Activated CD4-positive, alpha-beta T cell treated with anti-CD3 and anti-CD28 coated beads, Interleukin-2, amount 50 U/mL, for 1 hour (primary cell): ENCODE measurements at places on chromosomes 11 and 22.
A peak's percentile ranks its signal among the peaks of the same experiment; 100 is the strongest.

- no peak for DNase-seq
Measured at GRCh38 chr11:122659676-122660554, 4.4 kb downstream of the UBASH3B start.

GRCh38 chr11:92750794-92751193 is 218.7 kb upstream of the MTNR1B start:
- no peak for DNase-seq

DNA sequence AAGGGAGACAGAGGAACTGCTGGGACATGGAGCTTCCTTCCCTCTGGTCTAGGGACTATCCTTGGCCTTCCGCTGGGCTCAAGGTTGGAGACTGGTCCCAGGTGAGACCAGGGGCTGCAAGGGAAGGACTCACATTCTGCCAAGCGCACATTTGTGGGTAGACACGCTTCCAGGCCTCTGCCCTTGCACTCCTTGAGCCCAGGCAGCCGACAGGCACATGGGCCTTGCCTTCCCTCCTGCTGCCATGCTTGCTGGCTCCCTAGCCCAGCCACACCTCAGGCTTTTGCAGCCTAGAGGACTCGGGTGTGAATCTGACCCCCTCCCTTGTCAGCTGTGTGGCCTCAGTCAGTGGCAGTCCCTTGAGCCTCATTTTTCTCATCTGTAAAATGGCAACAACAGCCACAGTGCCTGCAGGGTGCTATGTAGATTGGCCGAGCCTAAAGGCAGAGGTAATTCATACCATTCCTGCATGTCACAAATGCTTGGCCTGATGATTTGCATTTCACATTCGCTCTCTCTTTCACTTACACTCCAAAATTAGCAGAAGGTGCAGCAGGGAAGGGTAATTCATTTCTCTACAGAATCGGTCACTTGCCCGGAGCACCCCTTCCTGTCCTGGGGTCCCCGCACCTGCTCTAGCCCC is 57.6 kb upstream of the NECTIN1 start:
- no peak for DNase-seq

DNA sequence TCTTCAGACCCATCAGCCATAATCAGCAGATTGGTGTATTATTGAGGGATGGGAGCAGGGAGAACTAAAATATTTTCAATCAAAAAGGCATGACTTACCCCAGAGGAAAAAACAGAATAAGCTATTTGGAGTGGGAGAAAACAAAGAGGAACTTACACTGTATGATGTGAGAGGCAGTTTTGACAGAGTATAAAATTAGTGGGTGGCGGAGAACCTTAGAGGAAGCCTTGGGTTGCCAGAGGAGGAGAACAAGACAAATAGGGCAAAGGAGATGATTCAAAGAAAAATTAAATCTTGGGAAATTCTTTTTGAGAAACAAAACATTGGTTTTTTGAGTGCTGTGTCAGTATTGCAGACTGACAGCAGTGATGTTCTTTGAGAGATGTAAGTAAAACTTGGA is 285.0 kb downstream of the C11orf87 start:
- DNase-seq: no peak

DNA sequence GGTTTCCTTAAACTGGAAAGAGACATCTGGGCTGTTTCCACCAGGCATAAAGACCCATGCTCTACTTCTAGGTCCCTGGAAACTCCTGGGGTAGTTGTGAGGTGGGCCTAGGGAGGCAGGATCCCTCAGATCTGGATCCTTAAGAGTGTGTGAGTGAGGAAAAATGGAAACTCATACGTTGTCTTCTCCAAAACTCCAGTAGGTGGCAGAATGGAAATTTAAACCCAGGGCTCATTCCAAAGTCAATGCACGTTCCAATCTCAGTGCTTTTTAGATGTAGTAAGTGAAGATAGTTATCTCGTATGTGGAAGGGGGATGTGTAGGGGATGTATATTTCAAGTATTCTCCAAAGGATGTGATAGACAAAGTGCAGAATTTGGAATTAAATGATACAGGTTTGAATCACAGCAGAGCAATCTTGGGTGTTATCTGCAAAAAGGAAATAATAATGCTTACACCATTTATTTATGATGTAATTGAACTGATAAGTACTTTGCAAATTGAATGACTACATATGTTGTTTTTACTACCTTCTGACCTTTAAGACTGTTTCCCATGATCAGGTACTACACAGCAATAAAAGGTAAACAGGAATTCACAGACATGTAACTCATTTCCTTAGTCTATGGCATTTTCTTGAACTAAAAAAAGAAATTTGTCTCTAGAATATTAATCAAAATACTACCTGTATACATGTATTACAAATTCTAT is 13.1 kb upstream of the MMP1 start:
- no peak for DNase-seq

DNA sequence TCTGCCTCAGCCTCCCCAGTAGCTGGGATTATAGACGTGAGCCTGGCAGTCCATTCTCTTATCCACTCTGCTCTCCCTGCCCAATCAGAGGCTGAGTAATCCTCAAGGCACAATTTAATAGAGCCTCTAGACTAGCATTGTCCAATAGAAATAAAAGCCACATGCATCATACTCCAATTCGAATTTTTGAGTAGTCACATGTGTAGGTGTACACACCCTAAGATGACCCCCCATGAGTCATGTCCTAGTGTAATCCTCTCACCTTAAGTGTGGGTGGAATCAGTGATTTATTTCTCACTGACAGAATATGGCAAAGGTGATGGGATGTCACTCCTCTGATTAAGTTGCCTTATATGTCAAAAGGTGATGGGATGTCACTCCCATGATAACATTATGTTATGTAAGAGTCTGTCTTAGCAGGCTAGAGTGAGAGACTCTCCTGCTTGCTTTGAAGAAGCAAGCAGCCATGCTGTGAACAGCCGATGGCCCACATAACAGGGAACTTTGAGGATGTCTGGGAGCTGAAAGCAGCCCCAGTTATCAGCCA is 61.3 kb downstream of the MN1 start:
- DNase-seq: no peak

DNA sequence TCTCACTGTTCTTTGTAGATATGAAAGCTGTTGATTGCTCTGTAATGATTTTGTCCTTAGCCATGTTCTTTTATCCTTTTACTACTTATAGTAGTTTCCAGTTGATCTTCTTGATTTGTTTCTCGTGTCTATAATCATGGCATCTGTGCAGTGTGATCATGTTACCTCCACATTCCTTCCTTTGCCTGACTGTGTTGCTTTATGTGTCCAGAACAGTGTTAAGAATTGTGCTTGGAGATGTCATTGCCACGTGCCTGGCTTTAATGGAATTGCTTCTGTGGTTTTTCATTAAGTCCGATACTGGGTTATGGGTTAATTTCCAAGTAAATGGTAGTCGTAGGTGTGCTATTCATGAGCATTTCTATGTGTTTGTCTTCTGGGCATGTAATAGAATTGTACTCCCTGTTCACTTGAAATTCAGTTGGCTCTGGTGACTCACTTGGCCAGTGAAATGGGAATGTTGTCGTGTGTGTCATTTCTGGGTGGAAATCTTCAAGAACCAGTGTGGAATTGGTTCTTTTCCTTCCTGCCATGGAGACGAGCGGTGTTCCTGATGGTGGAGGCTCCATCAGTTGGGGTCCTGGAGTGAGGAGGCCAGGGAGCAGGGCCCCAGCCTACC is 6.8 kb downstream of the GTSE1 start:
- no peak for DNase-seq

DNA sequence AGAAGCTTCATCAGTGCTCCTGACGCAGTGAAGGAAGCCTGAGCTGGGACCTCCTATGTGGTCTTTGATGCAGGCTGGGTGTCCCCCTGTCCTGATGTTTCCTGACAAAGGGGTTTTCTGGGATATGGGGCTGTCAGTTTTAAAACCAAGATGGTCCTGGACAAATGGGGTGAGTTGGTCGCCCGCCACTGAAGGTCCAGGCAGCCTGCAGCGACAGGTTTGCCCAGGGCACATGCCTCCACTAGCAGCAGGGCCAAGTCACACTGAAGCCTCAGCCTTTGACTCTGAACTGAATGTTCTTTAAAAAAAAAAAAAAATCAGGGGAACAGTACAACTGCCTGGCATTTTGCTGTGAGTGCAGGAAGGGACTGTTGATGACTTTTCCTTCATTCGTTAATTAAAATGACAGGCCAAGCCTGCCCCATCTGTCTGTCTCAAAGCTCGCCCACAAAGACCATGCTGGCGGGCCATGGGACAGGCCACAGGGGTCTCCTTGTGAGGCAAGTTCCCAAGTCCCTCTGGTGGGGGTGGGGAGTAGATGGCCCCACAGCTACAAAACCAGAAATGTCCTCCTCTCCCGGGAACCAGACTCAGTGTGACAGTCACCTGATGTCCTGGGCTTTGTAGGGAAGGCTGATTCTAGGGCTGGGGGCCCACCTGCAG is 274.8 kb downstream of the CTTN start:
- no peak for DNase-seq

DNA sequence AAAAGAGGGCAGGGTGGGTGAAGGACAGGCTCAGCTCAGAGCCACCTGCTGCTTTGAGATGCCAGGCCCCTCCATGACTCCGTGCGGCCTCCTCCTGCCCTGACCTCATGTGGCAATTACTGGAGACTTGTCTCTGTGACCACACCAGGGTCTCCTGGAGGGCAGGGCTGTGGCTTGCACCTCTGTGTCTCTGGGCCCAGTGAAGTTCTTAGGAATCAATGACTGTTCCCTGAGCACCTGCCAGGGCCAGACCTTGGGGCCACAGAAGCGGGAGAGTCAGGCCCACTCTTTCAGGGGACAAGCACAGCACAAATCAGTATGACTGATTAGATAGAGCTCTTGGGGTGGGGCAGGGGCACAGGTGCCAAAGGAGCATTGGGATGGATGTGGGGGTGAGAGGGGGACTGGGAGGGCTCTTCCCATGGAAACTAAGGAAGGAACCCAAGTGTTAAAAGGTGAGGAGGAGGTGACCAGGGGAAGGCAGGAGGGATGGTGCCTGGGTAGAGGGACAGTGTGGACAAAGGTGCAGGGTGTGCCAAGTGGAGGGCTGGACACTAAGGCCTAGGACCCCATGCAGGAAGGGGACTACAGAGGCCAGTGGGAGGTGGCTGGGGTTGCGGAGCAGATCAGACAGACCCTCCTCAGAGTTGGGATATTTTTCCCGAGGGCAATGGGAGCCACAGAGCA is 77.3 kb upstream of the SHISAL1 start:
- no peak for DNase-seq

GRCh38 chr11:134956450-134957210 is 544.6 kb upstream of the B3GAT1 start:
- DNase-seq: no peak

GRCh38 chr11:88292171-88292843 is 45.2 kb downstream of the CTSC start:
- no peak for DNase-seq

GRCh38 chr11:25943777-25944661 is 387.9 kb upstream of the ANO3 start:
- no peak for DNase-seq

- peak; percentile 91 for DNase-seq
Measured at GRCh38 chr11:2428322-2428795, 16.0 kb downstream of the TRPM5 start.

GRCh38 chr11:117144477-117145392 is 648 bp downstream of the PAFAH1B2 start:
- peak; percentile 21 for DNase-seq

DNA sequence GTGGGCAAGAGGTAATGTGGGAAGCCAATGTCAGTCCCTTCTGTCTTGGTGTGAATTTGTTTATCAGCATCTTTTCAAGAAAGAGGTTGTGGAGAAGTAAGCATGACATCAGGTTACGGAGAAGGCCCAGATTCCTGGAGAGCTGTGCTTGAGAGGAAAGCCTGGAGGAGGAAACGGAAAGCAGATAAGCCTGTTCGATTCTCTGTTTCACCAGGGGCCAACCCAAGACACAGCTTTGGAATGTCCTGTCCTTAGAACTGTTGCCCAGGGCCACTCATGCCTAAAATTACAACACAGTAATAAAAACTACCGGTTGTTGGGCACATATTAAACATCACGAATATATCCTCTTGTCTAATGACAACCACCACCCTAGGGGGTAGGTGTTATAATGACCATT is 148.5 kb downstream of the NAV2 start:
- DNase-seq: no peak

- no peak for DNase-seq
Measured at GRCh38 chr11:70813651-70814050, 415.3 kb downstream of the CTTN start.

- no peak for DNase-seq
Measured at GRCh38 chr11:30653606-30654005, 67.5 kb upstream of the MPPED2 start.

DNA sequence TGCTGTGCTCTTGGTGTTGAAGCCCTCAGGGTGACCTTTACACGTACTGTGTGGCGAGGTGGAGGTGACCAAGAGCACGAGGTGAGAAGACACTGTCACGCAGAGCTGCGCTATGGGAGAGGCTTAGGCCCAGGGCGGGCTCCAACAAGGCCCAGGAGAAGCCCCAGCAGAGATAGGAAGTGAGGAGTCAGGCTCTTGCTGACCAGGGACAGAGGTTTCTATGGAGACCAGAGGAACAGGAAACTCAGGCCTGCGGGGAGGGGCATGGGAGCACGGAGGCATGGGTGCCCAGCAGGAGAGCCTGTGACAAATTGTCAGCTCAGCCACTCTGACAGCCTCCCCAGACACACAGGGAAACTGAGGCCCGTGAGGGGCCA is 15.8 kb downstream of the DGKZ start:
- DNase-seq: no peak

- DNase-seq: no peak
Measured at GRCh38 chr22:43477966-43478365, 66.2 kb downstream of the MPPED1 start.

- DNase-seq: no peak
Measured at GRCh38 chr11:11391169-11391568, 38.1 kb upstream of the CSNK2A3 start.

GRCh38 chr11:15232496-15232895 is 117.8 kb downstream of the INSC start:
- no peak for DNase-seq

DNA sequence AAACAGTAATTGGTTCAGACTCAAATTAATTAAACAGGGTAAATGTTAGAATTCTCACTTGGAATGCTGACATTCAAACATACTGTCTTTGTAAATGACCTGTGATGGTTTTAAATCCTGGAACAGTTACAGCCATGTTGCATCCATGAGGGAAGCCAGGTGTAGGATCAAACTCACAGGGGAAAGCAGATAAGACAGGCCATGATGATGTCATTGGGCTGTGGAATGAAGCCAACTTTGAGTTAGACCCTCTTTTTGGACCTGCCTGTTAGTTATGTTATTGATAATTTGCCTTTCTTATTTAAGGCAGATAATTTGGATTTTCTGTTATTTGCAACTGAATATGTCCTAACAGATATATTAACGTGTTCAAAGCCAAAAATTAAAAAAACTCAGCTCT is 39.3 kb upstream of the ABTB2 start:
- DNase-seq: no peak

DNA sequence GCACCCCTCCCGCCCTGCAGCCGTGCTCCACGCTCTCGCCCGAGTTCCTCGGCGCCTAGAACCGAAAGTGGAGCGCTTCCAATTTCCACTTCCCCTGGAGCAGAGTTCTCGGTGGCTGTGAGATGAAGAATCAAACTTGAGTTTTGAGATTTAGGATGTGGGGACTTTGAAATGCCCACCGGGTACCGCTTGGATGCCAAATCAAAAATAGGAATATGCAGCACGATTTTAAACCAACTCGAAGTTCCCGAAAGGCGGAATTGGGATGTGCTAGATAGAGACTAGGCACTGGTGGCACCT is 569 bp downstream of the POLA2 start:
- DNase-seq: no peak
